ENCODE measurements at places on chromosomes 5 and 9.

DNA sequence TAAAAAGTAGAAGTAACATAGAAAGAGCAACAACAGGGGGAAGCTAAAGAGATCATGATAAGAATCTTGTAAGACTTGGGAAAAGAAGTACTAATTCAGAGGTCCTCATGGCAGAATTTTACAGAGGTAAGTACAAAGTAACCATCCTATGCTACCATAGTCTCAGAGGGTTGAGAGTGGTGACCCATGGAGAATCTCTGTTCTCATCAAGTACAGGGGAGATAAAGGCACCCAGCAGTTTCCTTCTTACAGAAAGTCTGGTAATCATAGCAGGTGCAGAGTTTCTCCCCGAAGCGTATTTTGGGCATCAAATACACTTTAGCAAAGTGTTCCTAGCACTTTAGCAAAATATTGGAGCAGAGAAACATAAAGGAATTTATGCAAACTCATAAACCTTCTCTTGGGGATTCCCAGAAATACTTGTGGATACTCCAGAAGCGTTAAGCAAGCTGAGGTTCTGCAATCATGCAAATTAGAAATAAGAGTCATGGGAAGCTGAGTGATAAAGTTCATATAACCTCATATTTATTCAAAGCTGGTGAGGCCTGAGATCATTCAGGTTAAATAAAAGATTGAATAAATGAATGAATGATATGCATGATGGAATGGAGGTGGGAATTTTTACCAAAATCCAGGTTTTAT, 101.0 kb upstream of the SMC2 start:
- no peak for DNase-seq

DNA sequence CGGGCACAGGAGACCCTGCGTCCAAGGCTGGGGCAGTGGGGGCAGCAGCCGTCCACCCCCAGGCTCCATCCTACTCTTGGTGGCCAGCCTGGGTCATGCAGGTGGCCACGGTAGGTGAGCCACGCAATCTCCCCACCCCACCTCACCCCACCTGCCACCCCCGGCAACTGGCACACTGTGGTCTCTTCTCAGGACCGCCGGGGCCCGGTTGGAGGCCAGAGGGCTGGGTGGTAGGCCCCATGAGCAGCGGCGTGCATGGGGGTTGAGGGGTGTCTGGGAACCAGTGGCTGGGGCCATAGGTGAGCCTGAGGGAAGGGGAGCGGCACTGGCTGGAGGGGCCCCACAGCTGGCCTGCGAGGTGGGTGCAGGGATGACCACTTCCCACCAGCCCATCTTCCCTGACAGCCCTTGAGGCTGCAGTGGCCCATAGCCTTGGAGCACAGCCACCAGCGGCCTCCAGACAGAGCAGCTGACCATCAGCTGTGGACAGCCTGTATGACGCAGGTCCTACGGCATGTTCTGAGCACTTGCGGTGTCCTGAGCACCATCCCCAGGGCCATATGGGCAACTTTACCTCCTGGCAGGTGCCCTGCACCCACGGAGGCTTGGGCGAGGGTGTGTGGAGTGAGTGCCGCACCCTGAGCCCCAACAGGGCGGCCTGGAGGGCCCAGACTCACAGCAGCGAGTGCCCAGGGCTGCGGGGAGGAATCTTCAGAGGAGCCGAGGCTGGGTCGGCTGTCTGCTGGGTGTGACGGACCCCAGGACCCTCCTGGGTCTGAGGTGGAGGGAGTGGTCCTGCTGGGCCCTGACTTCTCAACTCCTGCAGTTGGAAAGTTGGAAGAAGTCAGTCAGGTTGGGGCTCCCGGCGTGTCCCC, 47.4 kb downstream of the KCNT1 start:
- no peak for DNase-seq

DNA sequence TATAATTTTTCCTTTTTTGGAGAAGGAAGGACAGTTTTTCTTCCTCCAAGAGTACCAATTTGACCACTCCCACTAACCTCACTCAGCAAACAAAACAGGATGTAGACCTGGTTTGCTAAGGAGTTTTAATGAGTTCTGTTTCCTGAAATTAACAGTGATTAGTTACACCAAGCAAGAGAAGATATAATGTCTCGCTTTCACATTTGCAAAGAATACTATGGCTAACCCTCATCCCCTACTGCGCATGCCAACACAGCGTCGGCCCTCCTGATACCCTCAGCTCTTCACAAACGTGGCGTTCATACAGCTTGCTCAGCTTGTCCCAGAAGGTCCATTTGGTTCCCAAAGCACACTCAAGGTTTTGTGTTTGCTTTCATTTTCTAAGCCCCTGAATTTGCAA, 41.9 kb upstream of the IPPK start:
- DNase-seq = no peak

- no peak for DNase-seq
Observed at GRCh38 chr5:92309336-92309991, 926.3 kb upstream of the ARRDC3 start.

GRCh38 chr9:110538647-110539041, 40.9 kb downstream of the SVEP1 start:
- DNase-seq = no peak
